ENCODE measurements at places on chromosomes 2 and 18.

- no peak for DNase-seq
These were observed 863.2 kb downstream of the SUCLG1 start for GRCh38 chr2:83595926-83596325.

DNA sequence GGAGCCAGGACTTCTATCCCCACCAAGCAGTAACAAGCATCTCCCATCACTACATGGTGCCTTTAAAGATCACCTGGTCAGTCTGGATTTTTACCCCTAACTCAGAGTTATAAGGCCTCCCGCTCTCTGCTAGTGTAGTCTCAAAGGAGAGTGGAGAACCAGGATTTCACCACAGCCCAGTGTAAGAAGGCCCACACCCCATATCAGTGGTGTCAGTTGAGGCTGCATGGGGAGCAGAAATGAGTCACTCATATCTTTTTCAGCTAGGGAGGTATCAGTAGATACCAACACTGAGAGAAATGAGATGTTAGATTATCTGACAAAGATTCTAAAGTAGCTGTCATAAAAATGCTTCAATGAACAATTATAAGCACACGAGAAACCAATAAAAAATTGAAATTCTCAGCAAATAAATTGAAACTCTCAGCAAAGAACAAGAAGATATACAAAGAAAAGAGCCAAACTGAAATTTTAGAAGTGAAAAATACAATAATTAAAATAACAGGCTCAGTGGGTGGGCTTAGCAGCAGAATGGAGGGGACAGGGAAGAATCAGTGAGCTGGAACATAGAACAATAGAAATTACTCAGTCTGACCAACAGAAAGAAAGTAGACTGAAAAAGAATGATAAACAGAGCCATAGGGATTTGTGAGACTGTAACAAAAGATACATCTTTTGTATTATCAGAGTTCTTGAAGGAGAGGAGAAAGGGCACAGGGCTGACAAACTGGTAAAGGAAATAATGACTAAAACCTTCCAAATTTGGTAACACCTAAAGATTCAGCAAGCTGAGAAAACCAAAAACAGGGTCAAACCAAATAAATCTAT, 257.7 kb downstream of the ANAPC1 start:
- no peak for DNase-seq

- DNase-seq: no peak
These were observed 945.4 kb upstream of the GYPC start for GRCh38 chr2:125710561-125710960.

DNA sequence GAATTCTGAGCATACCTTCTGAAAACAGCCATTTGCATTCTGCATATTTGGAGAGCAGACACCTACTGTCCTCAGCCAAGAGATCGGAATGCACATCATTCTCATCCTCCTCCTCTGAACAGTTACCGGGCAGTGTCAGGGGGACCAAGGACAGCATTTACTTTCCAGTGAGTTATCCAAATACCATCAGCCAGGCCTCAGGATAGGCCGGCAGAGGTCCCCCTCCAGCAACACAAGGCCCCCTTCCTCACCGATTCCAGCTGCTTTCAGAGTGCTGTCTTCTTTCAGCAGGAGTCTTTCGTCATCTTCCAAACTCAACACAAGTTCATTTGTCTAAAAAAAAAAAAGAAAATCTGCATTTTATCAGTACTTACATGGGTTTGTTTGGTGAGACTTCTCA, 55.3 kb downstream of the C2orf76 start:
- no peak for DNase-seq

GRCh38 chr2:127377262-127377661, 10.5 kb downstream of the MAP3K2 start:
- DNase-seq: no peak

- DNase-seq: no peak
These were observed 24.2 kb upstream of the UGT1A8 start for GRCh38 chr2:233593201-233593600.

DNA sequence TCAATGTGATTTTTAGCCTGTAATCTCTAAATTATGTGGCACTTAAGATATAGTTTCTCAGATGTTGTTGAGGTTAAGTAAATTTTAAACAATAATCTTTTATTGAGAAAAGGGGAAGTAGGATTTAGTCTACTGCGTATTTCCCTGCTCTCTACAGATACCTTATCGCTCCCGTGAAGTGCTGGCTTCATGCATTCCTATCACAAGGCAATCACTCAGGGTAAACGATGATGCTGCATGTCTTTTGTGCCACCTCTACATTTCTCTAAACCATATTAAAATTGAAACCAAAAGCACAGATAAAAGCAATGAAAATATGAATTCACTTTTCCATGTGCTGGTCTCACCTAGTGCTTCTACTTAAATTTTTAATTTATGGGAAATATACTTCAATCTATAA, 14.4 kb upstream of the RPE start:
- DNase-seq: no peak

- no peak for DNase-seq
These were observed 53.4 kb downstream of the ATIC start for GRCh38 chr2:215365184-215365658.

Data from right renal cortex interstitium (tissue), 3 donors.